Hematopoietic multipotent progenitor cell treated with erythropoietin and hydrocortisone succinate and interleukin-3 and kit ligand, for 8 days (in vitro differentiated cells): ENCODE measurements at places on chromosomes 12 and 14.

DNA sequence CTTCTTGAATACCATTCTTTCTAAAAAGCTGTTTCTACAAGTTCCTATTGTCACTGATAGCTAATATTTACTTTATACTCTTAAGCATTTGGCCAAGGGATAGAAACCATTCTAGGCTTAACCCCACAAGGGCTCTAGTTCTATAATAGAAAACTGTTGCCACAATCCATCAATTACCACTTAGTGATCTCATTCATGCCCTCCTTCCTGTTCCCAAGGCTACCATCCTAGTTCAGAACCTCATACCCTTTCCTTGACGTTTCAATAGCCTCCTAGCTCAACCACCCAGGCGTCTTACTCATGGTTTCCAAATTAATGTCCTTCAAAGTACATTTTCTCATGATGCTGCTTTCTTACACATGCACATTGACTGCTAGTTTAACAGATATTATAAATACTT, 493.5 kb downstream of the NAV3 start:
- DNase-seq, result no peak

DNA sequence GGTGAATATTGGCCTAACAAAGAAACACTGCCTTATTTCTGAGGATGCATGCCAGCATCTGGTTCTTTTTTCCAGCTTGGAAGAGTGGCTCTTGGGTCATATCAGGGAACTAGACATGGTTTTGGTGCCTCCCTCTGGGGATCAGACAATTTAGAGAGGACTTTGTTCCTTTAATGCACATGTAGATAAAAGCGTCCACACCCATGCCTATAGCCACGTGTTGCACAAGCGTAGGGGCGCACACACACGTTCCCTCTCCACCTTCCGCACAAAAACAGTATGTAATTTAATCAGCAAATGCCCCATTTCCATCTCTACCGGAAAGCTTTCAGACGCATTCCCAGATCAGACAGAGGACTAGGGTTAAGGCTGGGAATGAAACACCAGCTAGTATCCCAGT, 61.7 kb upstream of the RIC8B start:
- DNase-seq, result no peak

- DNase-seq, result no peak
These were observed 18.9 kb upstream of the NUP107 start for GRCh38 chr12:68667896-68668295.

GRCh38 chr14:101083564-101084435, 180.3 kb upstream of the RTL1 start:
- DNase-seq, result no peak

GRCh38 chr12:132646850-132647249, 28.3 kb downstream of the P2RX2 start:
- no peak for DNase-seq

DNA sequence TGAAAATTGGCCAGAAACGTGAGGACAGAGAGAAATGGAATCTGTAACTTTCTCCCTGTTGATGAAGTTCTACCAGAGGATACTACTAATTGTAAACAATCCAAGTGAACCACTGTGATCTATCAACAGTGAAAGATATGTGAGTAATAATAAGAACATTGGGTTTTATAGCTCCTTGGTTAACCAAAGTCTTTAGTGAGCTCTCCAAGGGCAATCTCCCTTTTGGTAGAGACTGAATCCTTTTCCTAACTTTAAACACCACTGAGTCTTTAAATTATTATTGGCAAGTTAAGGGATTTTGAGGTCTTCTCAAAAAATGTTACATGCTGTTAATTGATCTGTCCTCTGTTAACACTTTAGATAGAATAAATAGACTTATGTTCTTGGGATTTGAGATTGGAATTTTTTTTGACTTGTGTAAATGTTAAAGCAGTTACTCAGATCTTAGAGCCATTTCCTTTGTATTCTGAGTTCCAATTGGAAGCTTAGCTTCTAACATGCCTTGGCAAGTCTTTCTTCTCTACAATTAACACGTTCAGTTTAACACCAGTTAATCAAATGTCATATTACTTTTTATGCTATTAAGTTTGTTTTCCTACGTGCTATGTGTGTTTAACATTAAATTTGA, 338.2 kb upstream of the DDHD1 start:
- no peak for DNase-seq

- no peak for DNase-seq
These were observed 99.6 kb downstream of the LMO3 start for GRCh38 chr12:16506394-16506793.

DNA sequence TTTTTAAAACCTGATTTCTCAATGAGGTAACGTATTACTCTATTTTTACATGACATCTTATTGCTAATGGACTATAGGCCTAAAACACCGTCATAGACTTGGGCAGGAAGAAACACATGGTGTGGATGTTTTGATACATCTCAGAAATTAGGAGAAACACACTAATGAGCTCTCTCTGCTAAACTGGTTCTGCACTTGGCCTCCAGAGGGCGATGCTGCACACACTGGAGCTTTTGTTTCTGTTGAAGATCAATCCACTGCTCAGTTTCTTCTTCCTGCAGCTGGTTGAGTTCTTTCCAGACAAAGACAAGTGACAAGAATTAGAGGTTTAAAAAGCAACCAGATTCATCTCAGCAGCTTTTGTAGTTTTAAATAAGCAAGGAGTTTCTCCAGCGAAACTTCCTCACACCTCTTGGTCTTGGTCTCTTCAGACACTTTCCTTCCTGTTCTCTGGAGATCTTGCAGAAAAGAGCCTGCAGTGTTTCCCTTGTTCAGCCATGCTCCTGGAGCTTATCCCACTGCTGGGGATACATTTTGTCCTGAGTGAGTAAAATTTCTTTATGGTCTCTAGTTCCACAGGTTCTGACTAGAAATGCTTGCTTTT, 178.5 kb upstream of the OR4E1 start:
- peak; percentile 70 for DNase-seq

GRCh38 chr14:104112113-104112505, 26.3 kb upstream of the KIF26A start:
- no peak for DNase-seq

GRCh38 chr14:99073431-99073830, 198.6 kb downstream of the BCL11B start:
- no peak for DNase-seq

- DNase-seq, result no peak
These were observed 8.8 kb upstream of the ACVRL1 start for GRCh38 chr12:51898506-51898905.

GRCh38 chr12:81128930-81129554, 51.2 kb downstream of the ACSS3 start:
- DNase-seq, result peak; percentile 45

GRCh38 chr12:51593539-51593938, 2.5 kb downstream of the SCN8A start:
- DNase-seq, result peak; percentile 31

DNA sequence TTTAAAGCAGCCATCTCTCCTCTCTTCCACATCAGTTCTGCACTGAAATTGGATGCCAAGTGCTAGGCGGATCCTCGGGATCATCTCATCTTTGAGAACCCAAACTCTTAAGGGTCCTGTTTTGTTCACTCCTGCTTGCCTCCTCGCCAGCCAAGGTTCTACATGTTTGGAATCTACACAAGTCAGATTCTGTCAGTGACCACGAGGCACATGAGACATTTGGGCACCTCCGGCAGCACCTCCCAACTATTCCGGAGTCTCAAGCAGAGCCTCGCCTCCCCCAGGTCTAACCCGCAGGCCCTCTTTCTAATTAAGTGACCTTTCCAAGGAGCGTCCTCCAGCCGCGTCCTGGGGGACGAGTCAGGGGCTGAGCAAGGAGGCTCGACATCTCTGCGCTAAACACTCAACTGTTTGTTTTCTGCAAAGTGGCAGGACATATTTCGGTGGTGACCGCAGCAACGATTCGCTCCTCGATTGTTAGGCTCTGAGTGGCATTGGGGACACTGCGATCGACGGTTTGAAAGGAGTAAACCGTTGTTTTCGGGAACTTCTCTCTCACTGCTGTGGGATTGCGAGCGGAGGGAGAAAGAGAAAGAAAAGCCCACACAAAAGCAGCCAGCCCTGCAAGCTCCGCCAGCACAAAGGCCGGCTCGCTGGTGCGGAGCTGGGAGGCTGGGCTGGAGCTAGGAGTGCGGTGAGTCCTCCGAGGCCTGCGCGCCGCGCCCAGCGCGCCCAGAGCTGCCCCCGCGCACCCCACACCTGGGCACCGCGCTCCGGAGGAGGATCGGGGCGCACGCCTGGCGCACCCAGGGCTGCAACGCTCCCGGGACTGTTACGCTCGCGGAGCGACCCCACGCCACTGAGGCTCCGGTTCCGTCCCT, 640 bp downstream of the ARMH4 start:
- peak; percentile 13 for DNase-seq

DNA sequence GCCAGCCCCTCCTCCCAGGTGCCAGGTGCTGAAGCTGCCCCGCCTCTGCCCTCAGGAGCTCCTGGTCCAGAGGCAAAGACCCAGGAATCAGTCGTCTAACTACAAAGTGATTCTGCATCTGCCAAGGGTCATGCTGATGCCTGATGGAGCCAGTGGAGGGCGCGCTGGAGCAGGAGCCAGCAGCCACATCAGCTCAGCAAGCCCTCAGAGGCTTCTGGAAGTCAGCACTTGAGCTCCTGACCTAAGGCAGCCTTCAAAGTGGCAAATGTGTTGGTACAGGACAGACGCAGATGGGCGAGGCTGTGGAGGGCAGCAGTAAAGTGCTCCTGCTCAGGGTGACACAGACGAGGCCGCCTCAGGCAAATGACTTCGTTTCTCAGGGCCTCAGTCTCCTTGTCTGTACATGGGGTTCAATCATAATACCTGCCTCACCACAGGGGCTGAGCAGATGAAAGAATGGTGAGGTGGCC, 10.9 kb downstream of the C12orf43 start:
- DNase-seq, result peak; percentile 57

- no peak for DNase-seq
These were observed 2.5 kb upstream of the OR4N2 start for GRCh38 chr14:19801118-19801464.

- no peak for DNase-seq
These were observed 107.3 kb downstream of the KIF26A start for GRCh38 chr14:104245723-104246122.

DNA sequence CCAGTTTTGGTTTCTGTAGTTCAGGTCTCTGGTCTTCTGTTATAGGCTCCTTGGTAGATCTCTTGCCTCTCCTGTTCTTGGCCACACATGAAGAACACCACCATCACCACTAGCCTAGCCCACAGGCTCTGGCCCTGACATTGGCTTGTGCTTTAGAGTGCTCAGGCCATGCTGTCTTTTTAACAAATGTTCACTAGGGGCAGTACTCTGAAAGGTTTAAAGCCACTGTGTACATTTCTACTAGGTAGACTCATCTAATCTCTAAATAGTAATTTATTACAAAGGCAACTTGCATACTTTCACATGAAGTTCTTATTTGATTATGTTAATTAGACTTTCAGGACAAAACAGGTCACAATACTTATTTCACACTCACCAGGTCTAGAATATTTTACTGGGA, 38.3 kb downstream of the PDE6H start:
- DNase-seq, result peak; percentile 20

DNA sequence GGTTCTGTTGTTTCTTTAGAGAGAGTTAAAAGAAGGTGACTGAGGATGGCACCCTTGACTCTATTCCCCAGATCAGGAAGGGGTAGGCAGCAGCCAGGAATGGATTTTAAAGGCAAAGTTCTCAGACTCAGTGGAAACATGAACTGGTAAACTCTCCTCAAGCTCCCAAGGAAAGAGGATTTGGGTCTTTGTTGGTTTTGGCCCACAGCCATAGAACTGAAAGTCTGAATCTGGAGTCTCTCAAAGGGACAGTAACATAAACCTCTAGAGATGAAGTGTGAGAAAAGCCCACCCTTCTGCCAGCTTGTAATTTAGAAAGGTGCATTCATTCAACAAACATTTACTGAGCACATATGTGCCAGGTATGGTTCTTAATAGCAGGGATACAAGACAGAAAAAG, 28.6 kb upstream of the BLTP3B start:
- no peak for DNase-seq

GRCh38 chr12:4806439-4807115, 86.4 kb downstream of the GALNT8 start:
- DNase-seq, result no peak

GRCh38 chr12:12461923-12462315, 100.7 kb downstream of the DUSP16 start:
- DNase-seq, result no peak

DNA sequence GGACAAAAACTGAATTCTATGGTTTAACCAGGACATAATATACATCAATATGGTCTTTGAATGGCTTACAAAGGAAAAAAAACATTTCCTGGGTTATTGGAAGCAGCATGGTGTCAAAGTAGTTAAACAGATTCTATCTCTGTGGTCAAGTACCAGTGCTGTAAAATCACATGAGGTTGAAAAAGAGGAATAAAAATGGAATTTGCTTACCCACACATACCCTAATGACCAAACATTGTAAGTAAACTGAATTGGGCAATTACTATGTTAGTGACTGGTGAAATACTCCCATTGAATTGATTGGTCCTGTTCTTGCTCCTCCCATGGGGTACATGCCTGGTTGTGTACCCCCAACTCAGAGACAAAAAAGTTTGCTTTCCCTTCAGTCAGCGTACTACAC, 19.6 kb downstream of the IFNG start:
- DNase-seq, result no peak

DNA sequence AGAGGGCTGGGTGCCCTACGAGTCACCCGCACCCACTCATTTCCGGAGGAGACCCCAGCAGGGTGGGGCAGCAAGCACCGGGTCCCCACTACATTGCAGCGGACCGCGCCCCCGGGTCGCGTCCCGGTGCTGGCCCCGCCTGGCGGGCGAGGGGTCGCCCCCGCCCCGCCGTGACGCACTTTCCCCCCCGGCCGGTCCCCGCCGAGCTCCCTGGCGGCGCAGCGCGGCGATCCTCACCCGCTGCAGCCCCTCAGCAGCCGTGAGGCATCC, 106.1 kb downstream of the PRICKLE1 start:
- DNase-seq, result no peak

DNA sequence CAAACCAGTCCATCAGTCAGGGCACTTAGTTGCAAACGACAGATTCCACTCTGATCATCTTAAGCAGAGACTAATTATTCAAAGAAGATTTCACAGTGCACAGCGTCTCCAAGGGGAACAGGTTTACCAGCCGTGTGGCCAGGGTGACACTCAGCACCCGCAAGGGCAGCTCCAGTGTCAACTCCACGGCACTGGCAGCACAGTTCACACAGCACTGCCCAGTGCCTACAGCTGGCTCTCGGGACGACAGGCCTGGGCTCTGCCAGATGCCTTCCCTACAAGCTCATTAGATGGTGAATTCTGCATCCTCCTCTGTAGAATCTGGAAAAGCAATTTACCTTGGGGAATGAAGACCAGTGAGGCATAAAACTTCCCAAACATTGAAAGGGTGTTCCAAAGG, 4.9 kb downstream of the OR10P1 start:
- no peak for DNase-seq

- no peak for DNase-seq
These were observed 70.4 kb downstream of the ARL6IP4 start for GRCh38 chr12:123050913-123051312.

DNA sequence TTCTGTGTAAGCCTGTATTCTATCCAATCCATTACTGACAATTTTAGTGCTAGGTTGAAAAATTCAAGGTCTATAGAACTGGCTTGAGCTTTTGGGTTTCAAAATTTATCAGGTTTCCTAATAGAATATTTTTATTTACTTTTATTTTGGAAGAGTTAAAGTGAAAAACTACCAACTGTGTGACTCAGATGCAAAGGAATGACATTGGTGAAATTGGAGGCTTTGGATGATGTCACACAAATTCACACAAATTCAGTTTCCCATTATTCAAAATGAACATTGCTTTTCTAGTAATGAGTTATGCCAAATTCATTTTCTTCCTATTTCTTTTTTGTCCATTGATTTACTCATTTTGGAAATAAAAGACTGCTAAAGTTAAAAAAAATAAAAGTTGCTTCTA, 186.9 kb downstream of the ALX1 start:
- no peak for DNase-seq
